ENCODE measurements at places on chromosomes 4 and X.

GRCh38 chrX:78997870-78998558 is 52.8 kb downstream of the P2RY10 start:
- no peak for DNase-seq

GRCh38 chr4:173046818-173047217 is 121.8 kb upstream of the GALNT7 start:
- no peak for DNase-seq

GRCh38 chr4:167973513-167973912 is 118.8 kb upstream of the ANXA10 start:
- DNase-seq = no peak

- no peak for DNase-seq
These were observed 1331.1 kb downstream of the ADGRL3 start for GRCh38 chr4:62531264-62531663.

- no peak for DNase-seq
These were observed 442.5 kb upstream of the LCORL start for GRCh38 chr4:18463987-18464559.

GRCh38 chr4:123624959-123625358 is 228.4 kb downstream of the SPRY1 start:
- no peak for DNase-seq

DNA sequence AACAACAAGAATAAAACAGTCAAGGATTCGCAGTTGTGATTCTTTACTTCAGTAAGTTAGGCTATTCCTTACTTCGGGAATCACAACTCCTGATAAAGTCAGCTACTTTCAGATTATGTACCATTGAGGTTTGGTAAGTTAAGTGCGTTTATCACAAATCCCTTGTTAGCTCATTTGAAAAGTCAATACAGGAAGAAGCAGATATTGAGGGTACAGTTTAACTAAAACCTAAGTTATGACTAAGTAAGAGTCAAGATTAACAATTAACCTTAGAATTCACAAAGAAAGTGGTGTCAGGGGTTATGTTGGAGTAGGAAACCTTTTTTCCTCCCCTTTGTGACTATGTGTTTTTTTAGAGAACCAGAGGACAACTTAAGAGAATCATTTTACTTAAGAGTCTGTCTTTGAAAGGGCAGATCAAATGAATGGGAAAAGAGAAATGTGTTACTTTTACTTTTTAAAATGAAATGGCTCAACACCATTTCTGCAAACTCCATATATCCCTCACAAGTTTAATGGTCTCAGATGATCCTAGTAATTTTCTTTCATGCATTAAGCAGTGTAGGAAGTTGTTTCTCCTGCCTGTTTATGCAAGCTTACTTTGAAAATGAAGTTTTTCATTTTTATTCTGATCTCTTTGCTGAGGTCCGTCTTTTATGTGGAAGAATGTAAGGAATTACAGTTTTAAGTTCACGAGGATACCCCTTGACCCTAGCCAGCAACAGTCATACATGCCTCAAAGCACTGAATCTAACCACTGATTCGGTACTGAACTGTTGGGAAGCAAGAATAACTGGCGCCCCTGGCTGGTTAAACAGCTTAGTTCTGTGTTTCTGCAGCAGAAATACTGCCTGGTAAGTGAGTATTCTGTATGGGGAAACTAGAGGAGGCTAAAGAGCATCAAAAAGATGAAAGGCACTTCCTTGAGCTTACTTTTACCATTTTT is 211.7 kb downstream of the SLC4A4 start:
- DNase-seq = no peak

DNA sequence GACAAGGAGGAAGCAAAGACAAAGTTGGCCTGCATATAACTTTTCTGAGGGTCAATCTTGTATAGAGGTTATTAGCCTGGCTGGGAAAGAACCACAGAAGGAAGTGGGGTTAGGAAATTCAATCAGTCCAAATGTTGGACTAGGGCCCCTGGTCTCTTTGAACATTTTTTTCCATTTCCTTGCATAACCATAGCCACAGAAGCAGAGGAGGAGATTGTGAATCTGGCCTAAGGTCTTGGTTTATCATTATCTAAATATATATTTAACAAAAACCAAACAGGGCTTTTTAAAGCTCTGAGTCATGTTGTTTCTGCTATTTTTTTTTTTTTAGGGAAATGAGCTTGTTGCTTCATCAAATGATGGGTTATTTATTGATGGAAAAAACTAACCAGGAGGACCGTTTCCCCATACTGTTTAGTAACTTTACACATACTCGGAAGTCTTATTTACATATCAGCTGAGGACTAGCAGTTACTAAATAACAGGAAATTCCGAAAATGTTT is 97.7 kb upstream of the ACSL4 start:
- no peak for DNase-seq

DNA sequence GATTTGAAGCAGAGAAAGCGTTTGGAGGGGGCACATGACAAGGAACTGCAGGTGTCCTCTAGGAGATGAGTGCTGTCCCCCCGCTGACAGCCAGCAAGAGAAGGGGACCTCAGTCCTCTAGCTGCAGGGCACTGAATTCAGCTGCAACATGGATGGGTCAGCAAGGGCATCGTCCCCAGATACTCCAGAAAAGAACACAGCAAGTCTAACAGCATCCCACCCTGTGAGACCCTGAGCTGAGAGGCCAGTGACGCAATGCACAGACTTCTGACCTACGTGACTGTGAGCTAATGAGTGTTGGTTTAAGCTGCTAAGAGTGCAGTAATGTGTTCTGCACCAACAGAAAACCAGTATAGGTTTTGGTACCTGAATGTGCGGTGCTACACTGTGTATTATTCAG is 11.6 kb upstream of the CENPVL2 start:
- no peak for DNase-seq

- DNase-seq = no peak
These were observed 6.3 kb downstream of the KIAA1210 start for GRCh38 chrX:119121341-119121740.

DNA sequence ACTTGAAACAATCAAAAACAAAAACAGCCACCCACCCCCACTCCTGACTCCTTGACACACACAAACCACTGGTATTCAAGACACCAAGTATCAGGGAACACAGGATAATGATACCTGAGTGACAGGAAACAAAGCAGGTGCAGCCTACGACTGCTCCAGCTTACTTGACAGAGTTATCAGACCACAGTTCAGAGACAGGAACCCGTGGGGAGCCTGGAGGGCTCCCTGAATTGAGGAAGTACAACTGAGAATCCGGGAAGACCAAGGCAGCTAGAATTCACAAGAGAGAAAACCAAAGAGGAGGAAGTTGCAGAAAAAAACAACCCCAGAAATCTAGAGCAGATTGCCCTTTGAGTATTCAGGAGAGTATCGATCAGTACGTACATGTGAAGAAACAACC is 20.5 kb downstream of the COMMD8 start:
- DNase-seq = no peak

GRCh38 chr4:15851969-15852368 is 73.8 kb downstream of the CD38 start:
- no peak for DNase-seq

DNA sequence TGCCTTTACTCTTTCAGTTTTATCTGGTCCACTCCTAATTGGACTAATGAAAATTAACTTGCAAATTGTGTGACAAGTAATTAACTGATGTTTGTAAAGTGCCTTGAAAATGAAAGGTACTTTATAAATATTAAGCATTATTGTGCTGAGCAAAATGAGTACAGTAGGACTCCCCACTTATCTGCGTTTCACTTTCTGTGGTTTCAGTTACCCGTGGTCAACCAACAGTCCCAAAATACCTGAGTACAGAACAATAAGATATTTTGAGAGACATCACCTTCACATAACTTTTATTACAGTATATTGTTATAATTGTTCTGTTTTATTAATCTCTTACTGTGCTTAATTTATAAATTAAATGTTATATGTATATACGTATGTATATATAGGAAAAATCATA is 27.4 kb upstream of the JADE3 start:
- DNase-seq = no peak

- DNase-seq = no peak
These were observed 11.9 kb upstream of the ADH7 start for GRCh38 chr4:99447079-99447478.

DNA sequence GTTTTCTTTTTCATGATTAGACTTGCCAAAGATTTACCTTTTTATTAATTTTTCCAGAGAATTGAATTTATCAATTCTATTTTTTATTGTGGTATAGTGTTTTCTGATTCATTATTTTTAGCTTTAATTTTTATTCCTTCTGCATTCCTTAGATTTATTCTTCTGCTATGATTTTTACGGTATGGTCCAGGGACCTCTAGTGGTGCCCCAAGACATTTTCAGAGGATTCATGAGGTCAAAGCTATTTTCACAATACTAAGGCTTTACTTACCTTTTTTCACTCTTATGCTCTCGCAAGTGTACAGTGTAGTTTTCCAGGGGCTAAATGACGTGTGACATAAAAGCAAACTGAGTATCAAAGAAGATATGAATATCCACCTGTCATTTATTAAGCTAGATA is 8.0 kb downstream of the RADX start:
- DNase-seq = no peak

DNA sequence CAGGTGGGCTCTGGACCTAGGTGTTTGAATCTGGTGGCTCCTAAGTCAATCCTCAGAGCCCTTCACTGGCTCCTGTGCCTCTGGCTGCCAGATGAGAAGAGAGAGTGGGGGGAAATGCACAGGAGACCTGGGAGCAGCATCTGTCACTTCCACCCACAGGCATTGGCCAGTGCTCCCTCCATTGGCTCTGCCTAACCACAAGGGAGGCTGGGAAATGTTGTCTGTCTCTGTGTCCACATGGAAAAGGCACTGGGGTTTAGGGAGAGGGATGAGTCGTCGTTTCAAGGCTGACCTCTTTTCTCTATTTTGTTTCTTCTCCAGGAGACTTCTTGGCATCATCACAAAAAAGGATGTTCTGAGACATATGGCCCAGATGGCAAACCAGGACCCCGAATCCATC is 76.4 kb downstream of the CLCN4 start:
- DNase-seq = no peak

- no peak for DNase-seq
These were observed 10.3 kb upstream of the CENPU start for GRCh38 chr4:184744236-184744635.

- DNase-seq = no peak
These were observed 51.4 kb upstream of the RAPGEF2 start for GRCh38 chr4:159051245-159052071.

- no peak for DNase-seq
These were observed 53.8 kb downstream of the RBM47 start for GRCh38 chr4:40575846-40576245.

DNA sequence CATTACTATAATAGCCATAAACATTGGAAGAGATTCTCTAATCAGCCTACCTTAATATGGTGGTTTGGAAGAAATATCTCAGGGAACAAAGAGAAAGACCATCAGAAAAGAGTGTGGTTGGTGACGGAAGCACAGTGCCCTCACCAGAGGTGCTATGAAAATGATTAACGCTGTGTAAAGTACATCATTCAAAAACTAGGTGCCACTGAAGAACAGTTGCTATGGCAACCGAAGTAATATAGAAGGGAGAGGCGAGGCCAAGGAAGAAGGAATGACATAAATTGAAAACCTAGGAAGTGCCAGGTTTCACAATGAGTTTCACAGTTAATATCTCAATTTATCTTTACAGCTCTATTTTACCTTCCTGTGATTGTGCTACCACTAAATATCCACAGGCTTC is 57.0 kb upstream of the ARSJ start:
- DNase-seq = no peak

GRCh38 chr4:178351185-178351584 is 908.9 kb upstream of the AGA start:
- no peak for DNase-seq

DNA sequence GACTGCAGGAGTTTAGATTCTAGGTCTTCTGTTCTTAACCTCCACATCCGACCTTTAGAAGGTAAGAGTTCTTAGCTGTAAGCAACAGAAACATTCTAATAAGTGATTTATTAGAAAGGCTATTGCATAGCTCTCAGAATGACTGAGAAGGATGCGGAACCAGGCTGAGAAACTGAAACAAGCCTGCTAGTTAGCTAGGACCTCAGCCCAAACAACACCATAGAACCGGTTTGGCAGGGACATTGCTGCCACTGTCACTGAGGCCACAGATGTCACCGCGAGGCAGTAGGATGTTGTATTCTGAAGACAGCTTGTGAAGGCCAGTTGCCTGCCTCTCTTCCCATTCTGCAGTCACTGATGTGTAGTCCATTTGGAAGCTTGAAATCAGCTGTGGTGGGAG is 160.0 kb upstream of the ARX start:
- DNase-seq = no peak

DNA sequence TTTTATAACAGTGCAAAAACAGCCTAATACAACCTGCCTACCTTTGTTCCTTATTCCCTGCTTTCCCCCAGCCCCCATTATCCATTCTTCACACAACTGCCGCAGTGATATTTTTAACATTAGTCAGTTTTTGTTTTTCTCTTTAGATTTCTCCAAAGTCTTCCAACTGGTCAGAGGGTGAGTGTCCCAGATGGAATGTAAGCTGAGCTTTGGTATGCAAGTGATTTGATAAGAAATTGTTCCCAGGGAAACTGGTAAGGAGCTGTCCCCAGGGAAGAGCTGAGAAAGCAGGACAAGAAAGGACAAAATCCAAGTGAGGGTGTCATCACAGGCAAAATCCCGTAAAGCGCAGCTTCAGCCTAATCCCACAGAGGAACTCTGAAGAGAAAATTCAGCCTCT is 475.5 kb upstream of the ADGRL3 start:
- DNase-seq = no peak

- DNase-seq = no peak
These were observed 1.6 kb downstream of the MEPE start for GRCh38 chr4:87834401-87834800.

DNA sequence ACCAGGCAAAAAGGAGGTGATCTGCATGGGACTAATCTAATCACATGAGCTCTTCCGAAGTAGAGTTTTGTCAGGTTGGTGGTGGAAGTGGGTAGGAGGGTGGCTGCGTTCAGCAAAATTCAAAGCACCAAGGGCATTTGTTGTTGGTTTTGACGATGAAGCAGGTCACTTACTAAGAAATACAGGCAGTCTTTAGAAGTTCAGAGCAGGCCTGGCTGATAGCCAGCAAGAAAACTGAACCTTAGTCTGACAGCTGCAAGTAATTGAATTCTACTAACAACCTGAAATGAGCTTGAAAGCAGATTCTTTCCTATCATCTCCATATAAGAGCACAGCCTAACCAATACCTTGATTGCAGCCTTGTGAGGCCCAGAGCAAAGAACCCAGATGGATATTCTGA is 505.8 kb downstream of the KLHL13 start:
- no peak for DNase-seq

GRCh38 chr4:105496899-105497298 is 23.0 kb upstream of the PPA2 start:
- no peak for DNase-seq

DNA sequence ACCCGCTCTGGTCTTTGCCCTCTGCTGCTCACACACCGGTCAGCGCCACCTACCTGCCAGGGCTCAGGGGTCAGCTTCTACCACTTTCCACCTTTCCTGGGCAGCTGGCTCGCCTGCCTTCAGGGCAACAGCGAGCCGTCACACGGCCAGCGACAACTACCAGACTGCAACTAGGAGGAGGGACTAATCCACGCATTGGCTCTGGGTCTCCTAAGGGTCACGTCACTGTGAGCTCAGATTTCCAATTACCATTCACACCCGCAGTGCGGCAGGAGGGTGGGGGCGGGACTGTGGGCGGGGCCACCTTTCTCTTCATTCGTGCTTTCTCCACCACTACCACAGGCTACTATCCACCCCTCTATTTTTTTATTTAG is at the start of gene BEX5:
TSS of gene BEX5 (minus strand) at position 172 of the 374 bp plus-strand sequence. CDS start 1,712 bp downstream, outside the sequence.
- DNase-seq = no peak

GRCh38 chrX:138982365-138982764 is 270.8 kb upstream of the FGF13 start:
- no peak for DNase-seq

GRCh38 chrX:44344687-44345086 is 1.2 kb upstream of the EFHC2 start:
- DNase-seq = no peak

All from stimulated activated CD8-positive, alpha-beta memory T cell treated with anti-CD3 and anti-CD28 coated beads, Interleukin-7, amount 100 ng/mL, for 1 hour (primary cell).